ENCODE measurements at places on chromosomes 12 and 14.

- no peak for DNase-seq
Measured at GRCh38 chr12:15605881-15606590, 183.2 kb downstream of the EPS8 start.

- no peak for DNase-seq
Measured at GRCh38 chr12:82893896-82894295, 207.2 kb downstream of the TMTC2 start.

DNA sequence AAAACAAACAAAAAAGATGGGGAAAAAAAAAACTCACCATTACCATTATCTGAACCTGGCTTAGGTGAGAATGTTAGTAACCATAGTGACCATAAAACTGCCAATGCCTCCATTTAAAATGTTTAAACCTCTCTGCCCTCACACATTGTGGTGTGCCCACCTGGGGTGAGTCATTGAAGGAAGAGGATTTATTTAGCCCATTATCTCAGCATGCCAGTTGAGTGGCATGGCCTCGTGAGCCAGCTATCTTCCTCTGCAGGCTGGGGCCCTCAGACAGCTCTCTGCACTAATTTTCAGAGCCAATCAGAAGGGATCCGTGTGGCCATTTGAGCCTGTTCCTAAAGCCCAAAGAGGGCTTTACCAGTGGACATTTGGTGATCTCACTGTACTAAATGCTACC, 81.8 kb upstream of the CCDC198 start:
- no peak for DNase-seq

DNA sequence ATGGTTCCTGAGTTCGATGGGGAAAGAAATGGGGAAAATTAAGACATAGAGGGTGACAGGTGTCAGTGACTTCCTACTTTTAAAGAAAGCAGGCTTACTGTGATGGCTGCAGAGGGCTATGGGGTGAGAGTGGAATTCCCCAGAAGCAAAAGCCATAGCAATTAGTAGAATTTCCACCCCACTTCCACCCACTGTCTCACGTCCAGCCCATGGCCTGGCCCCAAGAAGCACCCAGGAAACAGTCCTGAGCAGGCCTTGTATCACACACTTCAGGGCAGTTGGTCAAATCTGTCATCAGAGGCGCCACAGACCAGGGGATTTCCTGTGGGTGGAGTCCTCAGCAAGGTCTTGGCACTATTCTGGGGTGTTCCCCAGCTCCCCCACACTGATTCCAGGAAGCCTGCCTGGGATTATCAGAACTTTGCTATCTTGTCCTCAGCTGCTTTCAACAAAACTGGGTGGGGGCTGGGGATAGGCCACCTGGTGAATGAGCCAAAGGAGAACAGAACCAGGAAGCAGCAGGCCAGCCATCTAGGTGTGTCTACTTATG, 120.1 kb upstream of the CCND2 start:
- DNase-seq: no peak

- DNase-seq: no peak
Measured at GRCh38 chr12:89995870-89996269, 287.2 kb upstream of the ATP2B1 start.

DNA sequence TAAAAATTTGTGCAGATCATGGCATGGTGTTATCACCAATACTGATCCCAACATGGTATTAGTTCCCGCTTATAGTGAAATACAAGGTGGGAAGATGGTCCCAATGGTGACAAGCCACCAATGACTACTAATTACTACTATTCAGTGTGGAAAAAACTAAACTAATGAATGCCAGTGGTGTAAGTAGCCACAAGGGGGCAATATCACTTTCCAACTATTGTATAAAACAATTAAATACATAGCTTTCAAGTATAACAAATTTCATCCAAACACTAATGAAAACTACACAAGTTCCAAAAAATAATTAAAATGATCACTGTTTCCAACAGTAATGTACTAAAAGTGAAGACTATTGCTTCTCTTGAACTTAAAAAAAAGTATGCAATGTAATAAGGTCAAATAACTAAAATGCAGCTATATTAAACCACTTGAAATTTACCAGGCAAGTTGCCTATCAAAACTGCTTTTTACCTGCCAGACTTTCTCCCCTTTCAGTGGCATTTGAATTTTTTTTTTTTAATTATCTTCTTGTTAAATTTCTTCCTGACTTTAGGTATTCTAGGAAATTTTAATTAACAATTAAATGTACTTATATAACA, 58.0 kb downstream of the PAPLN start:
- DNase-seq: no peak

GRCh38 chr12:3536096-3536875, 45.3 kb downstream of the PRMT8 start:
- DNase-seq: no peak

- DNase-seq: no peak
Measured at GRCh38 chr12:93319523-93320050, 58.1 kb upstream of the NUDT4 start.

DNA sequence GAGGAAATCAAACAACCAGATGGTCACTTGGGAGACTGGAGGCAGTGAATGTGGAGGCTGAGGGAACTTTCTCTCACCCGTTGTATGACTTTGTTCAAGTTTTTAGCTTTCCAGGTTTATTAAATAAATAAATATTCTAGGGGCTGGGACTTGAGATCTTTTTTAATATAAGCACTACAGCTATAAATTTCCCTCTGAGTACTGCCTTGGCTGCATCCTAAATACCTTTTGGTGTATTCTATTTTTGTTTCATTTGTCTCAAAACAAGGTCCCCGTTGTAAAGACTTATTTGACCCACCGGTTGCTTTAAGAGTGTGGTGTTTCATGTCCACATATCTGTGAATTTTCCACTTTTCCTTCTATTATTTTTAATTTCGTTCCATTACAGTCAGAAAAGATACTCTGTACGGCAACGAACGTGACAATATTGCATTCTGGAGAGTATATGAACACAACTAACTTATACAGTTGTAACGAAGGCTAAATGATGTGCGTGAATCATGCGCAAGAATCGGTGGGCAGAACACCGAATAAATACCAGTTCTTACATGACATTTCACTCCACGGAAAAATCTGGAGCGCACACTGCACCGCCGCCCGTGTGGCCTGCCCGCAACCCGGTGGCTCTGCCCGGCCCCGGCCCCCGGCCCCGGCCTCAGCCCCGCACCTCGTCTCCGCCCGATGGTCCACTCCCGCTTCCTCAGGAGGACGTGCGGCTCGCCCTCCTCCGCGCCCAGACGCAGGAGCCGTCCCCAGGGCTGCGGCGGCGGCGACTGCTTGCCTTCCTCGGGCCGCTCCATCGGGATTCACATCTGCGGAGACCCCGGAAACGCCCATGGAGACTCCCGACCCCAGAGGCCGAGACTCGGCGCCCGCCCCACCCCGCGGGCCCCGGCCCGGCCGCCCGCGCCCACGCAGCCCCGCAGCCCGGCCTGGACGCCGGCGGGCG, 602 bp downstream of the CHFR start:
- DNase-seq: no peak

- no peak for DNase-seq
Measured at GRCh38 chr14:99822800-99823455, 29.7 kb downstream of the EML1 start.

DNA sequence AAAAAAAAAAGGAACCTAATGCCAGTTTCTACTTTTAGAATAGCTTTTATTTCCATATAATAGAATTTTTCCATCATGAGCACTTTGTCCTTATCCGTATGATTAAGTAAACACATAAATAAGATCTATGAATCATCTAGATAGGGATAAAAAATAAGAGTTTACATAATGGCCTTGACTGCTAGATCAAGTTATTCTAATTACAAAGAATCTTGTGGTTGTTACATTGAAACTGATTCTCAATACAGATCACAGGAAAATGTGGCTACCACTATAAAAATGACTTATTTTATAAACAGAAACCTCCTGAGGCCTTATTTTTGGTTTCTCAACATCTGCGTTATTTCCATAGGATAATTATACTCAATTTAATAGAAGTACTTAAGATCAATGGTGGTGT, 34.4 kb upstream of the NDUFA12 start:
- DNase-seq: no peak

GRCh38 chr12:4211372-4211771, 62.2 kb upstream of the CCND2 start:
- no peak for DNase-seq

- peak; percentile 27 for DNase-seq
Measured at GRCh38 chr12:132827763-132828703, 636 bp downstream of the GOLGA3 start.

- DNase-seq: no peak
Measured at GRCh38 chr14:99667821-99668220, 16.3 kb upstream of the CYP46A1 start.

GRCh38 chr14:67420102-67420739, 8.3 kb upstream of the PLEK2 start:
- no peak for DNase-seq

GRCh38 chr12:80170915-80171314, 71.6 kb downstream of the OTOGL start:
- DNase-seq: no peak

- no peak for DNase-seq
Measured at GRCh38 chr14:68566075-68566474, 226.8 kb downstream of the ZFP36L1 start.

GRCh38 chr14:100804558-100805309, 21.2 kb upstream of the MEG3 start:
- DNase-seq: no peak

- DNase-seq: no peak
Measured at GRCh38 chr14:72625689-72626088, 268.2 kb downstream of the DPF3 start.

- no peak for DNase-seq
Measured at GRCh38 chr14:74391479-74391878, 34.5 kb downstream of the SYNDIG1L start.

- no peak for DNase-seq
Measured at GRCh38 chr14:66152302-66152701, 333.9 kb upstream of the CCDC196 start.

- DNase-seq: no peak
Measured at GRCh38 chr14:91035855-91036254, 24.6 kb downstream of the RPS6KA5 start.

DNA sequence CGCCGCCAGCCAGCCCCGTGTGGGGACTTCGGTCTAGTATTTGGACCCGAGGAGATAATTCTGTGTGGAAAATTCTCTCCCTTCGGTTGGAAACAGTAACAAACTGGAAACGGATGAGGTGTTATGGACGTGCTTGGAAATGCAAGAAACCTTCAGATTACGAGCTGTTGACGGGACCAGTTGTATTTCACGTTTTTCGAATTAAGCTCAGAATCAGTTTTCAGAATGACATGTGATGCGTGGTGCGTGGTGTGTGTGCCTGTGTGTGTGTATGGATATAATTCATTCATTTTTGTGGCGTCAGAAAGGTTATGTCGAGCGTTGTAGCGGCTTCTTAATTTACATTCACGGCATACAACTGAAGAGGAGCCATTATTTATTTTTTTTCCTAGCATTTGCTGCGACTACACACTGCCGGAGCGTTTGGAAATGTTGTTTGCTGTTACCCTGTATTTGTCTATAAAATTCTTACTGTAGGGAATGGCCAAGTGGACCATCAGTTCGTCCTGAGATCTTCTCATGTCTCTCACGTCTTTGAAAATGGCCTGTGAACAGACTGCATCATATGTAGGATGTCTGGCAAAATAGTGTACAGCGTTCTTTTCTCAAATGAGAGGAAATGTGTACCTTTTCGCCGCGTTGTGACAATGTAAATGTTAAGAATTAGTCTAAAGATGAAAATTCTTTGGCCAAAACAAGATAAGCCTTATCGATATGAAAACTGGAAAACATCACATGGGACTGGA, 1.3 kb downstream of the TRAF3 start:
- no peak for DNase-seq

DNA sequence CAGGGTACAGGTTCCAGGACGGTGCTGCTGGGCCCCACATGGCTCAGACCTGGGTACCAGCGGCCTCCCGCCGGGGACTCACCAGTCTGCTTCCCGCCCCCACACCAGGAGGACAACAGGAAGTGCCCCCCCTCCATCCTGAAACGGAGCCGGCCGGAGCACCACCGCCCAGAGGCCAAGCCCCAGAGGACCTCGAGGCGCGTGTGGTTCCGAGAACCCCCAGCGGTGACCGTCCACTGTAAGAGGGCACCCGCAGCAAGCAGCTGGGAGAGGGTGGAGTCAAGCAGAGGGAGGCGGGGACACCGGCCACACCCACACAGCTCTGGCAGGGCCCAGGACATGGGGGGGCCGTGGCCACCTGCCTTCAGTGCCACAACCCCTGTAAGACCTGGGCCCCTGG, 8.1 kb downstream of the C14orf180 start:
- DNase-seq: no peak

GRCh38 chr14:21780429-21781084, 106.9 kb upstream of the OR4E1 start:
- DNase-seq: no peak

- no peak for DNase-seq
Measured at GRCh38 chr12:103373088-103373523, 122.7 kb downstream of the C12orf42 start.

GRCh38 chr14:22494486-22495135, 94.4 kb downstream of the DAD1 start:
- DNase-seq: no peak

DNA sequence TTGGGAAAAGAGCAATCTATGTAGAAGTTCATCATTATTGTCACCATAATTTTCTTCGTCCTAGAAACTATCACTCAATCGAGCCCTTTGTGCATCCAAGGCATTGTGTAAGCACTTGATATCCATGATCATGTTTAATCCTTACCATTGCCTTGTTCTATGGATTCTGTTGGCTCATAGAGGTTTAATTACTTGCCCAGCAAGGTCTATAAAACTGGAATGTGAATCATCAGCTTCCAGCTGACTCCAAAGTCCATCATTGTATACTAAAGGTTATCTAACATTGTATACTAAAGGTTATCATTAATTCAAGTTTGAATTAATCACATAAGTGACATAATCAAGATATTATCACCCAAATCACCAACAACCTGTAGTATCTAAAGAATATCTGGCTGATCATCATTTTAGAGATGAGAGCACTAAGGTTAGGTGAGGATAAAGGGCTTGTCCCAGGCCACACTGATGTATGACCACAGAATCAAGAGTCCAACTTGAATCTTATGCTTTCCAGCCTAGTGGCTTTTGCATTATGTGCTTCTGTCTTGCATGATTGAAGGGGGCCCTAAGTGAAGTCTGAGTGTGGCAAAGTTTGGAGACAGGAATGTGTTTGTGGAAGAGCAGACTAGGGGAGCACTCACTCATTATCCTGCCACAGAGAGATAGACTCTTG, 188.1 kb downstream of the ANO4 start:
- DNase-seq: no peak

- no peak for DNase-seq
Measured at GRCh38 chr12:127720334-127720733, 546.6 kb upstream of the TMEM132C start.

DNA sequence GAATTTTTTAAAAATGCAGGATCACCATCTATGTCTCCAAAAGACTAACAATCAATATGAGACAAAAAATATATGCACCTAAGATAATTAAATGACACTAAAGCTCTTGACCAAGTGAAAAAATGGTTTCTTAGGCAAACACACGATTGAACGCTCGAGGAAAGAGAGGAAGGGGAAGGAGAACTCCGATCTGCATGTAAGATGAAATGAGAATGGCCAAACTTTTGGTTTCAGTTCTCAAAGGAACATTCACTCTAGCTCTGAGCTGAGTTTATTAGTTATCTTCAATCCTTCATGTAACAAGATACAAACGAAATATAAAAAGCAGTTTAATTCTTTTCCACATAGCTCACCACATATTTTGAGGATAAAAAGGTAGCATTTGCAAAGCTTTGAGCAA, 2.8 kb downstream of the DYRK4 start:
- no peak for DNase-seq
